ENCODE measurements at places on chromosomes 6 and 20. TPM values are rescaled to one million over a fixed set of nuclear protein-coding genes. Genes with fewer than 3 reads are reported as not detected.

Gene TBC1D22B
- total RNA-seq, result 5.0 TPM

Gene HRH3
- total RNA-seq, result not detected

Gene C4A
- total RNA-seq, result 11.3 TPM

Gene NNAT
- total RNA-seq, result 0.14 TPM

Gene CGA
- total RNA-seq, result 0.09 TPM

Gene ADGB
- not detected for total RNA-seq

Gene MRPL18
- 78.9 TPM for total RNA-seq

Gene SAMD5
- 0.43 TPM for total RNA-seq

Gene TPX2
- 4.6 TPM for total RNA-seq

Gene MEI4
- not detected for total RNA-seq

Gene FAM184A
- 0.46 TPM for total RNA-seq

Gene FNDC1
- 0.14 TPM for total RNA-seq

Gene CASS4
- 0.09 TPM for total RNA-seq

Gene LAMA4
- total RNA-seq, result 421 TPM

Gene TMEM217
- total RNA-seq, result 4.0 TPM

Gene OTOR
- total RNA-seq, result not detected

Gene ANKEF1
- 1.4 TPM for total RNA-seq

Gene MACROD2
- total RNA-seq, result 0.55 TPM

Gene RCAN2
- 3.7 TPM for total RNA-seq

Gene RNF144B
- 0.28 TPM for total RNA-seq

Gene DPPA5
- total RNA-seq, result not detected

Gene CBLN4
- not detected for total RNA-seq

Gene GABRR1
- total RNA-seq, result not detected

Gene PRR18
- not detected for total RNA-seq

Gene TCP11
- not detected for total RNA-seq

Gene RIN2
- 57.3 TPM for total RNA-seq

Gene TREML2
- not detected for total RNA-seq

Gene FAM83C
- total RNA-seq, result not detected

Gene MLIP
- not detected for total RNA-seq

Gene OPRL1
- total RNA-seq, result 1.6 TPM

Gene LY6G5B
- 2.1 TPM for total RNA-seq

Gene CRISP3
- total RNA-seq, result not detected

Gene SMPD2
- total RNA-seq, result 13.7 TPM

Gene B3GALT4
- total RNA-seq, result 8.8 TPM

Gene SALL4
- 0.28 TPM for total RNA-seq

Gene COL19A1
- total RNA-seq, result 0.28 TPM

Gene C20orf202
- not detected for total RNA-seq

Gene HCRTR2
- not detected for total RNA-seq

Gene CDS2
- 20.1 TPM for total RNA-seq

Gene ZNF334
- 2.0 TPM for total RNA-seq

Gene PTCRA
- total RNA-seq, result not detected

Gene SLC32A1
- not detected for total RNA-seq

Gene CFB
- total RNA-seq, result 61.2 TPM

Gene SNX14
- total RNA-seq, result 120 TPM

Gene OVOL2
- total RNA-seq, result not detected

Gene BANF2
- total RNA-seq, result not detected

Gene PROKR2
- total RNA-seq, result not detected

Gene SAPCD1
- 0.28 TPM for total RNA-seq

Gene FOXC1
- total RNA-seq, result 0.28 TPM
